ENCODE measurements at places on chromosomes 16 and 17.

DNA sequence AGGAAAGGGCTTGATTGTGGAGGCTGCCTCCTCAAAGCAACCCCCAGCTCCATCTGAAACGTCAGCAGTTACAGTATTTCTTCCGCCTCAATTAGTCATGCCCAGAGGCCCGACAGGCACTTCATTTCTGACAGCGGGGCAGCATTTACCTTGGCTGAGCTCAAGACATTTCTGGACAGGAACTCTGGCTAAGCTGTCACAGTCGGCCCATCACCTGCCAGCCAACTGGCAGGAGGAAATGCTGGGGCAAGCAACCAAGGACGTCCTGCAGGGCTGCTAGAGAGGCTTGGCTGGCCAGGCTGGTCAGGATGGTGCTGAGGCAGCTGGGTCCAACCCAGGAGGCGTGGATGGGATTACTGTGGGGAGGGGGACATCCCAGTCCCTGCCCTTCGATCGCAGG lies 27.8 kb downstream of the PLXDC1 start:
- no peak for DNase-seq

GRCh38 chr16:19528666-19529065 lies 4.9 kb downstream of the CCP110 start:
- DNase-seq, result no peak

DNA sequence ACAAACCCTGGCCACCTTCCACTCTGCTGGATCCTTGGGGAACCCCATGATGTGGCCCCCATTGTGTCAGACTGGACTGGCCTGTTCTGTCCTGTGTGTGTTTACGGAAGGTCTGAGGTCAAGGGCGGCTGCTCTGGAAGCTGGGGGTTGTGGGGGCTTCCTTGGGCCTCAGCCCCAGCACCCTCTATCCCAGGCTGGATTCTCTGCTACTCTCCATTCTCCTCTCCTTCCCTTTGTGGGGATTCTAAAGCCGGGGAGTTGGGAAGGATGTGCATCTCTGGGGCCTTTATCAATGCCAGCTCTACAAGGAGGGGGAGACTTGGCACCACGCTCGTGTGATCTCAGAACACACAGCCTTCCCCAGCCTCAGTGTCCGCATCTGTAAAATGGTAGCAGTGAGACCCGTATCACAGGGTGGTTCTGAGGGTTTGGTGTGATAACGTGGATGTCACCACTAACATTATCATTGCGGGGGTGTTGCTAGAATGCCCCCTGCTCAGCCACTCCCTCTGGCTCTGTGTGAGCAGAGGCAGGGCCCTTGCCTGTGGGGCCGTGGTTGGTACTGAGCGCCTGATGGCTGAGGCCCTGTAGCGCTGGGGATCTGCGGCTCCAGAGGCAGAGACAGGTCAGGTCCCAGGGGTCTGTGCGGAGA lies 18.1 kb downstream of the ADGRG1 start:
- no peak for DNase-seq

DNA sequence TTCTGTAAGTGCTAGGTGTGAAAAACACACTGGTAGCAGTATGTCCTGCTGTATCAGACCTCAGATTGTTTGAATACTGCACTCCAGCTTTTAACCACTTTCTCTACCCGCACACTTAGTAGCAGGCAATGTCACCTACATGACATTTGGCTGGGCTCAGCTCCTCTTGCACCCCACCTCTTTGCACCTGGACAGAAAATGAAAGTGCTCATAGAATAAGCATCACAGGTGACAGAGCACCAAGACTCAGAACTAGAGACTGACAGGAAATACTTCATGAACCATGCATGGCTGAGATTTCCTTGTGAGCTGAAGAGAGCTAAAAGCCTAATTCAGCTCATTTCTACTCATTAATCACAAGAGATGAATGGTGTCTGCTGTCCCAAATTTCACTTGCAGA lies 1014.2 kb upstream of the CDH8 start:
- DNase-seq, result no peak

- DNase-seq, result no peak
Measured at GRCh38 chr17:35679007-35679682, 52.3 kb upstream of the RASL10B start.

DNA sequence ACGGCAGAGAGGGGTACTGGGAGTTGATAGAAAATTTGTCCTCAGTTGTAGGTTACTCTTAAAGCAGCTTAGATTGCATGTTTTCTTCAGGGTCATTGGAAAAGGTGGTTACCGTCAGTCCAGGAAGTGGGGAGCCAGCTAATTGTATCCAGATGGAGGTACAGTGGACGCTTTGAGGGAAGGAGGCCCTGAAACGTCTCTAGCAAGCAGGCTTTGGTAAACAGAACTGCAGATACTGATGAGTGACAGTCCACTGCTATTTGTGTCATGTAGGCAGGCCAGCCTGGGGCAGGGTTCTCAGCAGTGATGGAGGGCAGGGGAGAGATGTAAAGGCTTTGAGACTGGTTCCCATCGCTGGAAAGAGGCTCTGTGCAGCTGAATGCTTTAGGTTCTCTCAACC lies 30.2 kb upstream of the ST6GALNAC1 start:
- DNase-seq, result no peak

GRCh38 chr16:88464447-88465318 lies 11.6 kb downstream of the ZFPM1 start:
- no peak for DNase-seq

- DNase-seq, result no peak
Measured at GRCh38 chr16:375927-376816, 5.6 kb downstream of the PGAP6 start.

DNA sequence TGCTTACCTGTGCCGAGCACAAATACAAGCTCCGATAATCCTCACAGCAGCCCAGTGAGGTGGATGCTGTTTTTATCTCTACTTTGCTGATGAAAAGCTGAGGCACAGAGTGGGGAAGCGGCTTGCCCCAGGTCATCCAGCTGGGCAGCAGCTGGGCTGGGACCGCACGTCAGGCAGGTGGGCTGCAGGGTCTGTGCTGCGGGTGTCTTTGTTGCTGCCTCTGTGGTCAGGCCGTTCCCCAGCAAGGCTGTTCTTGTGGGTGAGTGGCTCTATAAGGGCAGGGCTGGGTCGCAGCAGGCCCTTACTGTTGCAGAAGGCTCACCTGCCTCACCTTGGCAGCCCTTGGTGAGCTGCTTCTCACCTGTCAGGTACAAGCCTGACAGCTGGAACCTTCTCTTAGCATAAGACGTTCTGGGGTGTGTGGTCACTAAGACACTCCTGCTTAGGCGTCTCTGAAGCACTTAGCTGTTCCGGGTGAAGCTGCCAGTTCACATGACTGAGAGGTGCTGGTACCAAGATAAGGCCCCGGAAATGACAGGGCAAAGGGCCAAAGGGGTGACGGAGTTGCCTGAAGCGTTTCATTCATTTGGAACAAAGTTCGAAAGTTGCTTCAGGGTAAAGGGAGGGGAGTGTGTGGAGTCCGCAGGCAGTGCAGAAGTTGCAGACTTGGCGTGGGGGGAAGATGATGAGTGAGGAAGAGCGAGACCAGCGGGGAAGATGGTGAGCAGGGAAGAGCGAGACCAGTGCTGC lies 17.4 kb downstream of the IRF8 start:
- peak; percentile 34 for DNase-seq

DNA sequence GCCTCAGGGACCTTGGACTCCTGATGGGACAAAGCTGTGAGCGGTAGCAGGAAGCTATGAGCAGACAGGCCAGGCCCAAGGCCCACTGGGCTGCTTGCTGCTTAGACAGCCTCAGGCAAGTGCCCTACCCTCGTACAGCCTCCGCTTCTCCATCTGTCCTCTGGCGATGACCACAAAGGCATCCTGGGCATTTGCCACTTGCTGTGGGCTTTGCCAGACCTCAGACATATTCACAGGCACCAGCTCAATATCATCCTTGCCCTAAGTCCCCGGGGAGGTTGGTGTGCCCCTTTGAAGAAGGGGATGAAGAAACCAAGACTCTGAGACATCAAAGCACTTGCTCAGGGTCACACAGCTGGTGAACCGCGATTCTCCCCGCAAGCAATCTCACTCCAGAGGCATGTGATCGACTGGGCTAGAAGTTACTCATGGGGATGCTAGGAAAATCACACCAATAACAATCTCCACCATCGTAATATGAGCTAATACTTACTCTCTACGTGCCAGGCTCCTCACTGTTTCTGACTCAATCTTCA lies 21.7 kb downstream of the PPL start:
- DNase-seq, result peak; percentile 66

GRCh38 chr16:23670137-23670776 lies 8.4 kb upstream of the PLK1 start:
- peak; percentile 68 for DNase-seq

GRCh38 chr17:76327696-76328095 lies 19.6 kb upstream of the QRICH2 start:
- DNase-seq, result no peak

- no peak for DNase-seq
Measured at GRCh38 chr17:41537614-41537954, 9.5 kb upstream of the KRT19 start.

DNA sequence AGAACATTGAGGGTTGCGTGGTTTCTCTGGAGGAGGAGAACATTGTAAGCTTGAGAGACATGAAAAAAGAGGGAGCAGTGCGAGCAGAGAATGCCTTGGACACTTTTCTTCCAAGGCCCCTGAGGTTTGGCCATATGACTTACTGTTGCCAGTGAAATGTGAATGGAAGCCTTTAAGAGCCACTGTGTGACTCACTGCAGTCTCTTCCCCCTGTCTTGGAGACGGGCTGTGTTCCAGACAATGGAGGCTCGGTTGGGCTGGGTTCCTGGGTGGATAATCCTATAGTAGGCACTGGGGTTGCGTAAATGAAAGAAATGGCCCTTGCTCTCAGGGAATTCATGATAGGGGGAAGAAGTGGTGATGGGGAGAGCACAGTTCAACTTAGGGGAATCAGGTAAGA lies 75.5 kb downstream of the SHISA9 start:
- DNase-seq, result no peak

DNA sequence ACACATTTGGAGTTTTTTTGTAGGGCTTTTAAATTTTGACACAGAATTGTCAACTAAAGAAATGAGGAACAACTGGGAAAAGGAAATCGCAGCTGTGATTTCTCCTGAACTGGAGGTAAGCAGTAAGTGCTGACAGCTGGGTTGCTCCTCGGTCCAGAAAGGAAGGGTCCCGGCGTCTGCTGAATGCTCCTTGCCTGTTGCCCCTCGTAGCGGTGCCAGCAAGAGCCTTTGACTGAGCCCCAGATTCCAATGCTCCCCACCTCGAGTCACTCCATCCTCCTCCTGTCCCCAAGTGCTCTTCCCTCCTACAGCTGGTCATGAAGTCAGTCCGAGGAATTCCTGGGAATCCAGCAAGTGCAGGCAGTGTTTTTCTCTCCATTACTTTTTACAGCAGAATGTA lies 32.0 kb upstream of the ENDOV start:
- DNase-seq, result no peak

- DNase-seq, result peak; percentile 49
Measured at GRCh38 chr16:50611332-50611934, 63.2 kb downstream of the NKD1 start.

DNA sequence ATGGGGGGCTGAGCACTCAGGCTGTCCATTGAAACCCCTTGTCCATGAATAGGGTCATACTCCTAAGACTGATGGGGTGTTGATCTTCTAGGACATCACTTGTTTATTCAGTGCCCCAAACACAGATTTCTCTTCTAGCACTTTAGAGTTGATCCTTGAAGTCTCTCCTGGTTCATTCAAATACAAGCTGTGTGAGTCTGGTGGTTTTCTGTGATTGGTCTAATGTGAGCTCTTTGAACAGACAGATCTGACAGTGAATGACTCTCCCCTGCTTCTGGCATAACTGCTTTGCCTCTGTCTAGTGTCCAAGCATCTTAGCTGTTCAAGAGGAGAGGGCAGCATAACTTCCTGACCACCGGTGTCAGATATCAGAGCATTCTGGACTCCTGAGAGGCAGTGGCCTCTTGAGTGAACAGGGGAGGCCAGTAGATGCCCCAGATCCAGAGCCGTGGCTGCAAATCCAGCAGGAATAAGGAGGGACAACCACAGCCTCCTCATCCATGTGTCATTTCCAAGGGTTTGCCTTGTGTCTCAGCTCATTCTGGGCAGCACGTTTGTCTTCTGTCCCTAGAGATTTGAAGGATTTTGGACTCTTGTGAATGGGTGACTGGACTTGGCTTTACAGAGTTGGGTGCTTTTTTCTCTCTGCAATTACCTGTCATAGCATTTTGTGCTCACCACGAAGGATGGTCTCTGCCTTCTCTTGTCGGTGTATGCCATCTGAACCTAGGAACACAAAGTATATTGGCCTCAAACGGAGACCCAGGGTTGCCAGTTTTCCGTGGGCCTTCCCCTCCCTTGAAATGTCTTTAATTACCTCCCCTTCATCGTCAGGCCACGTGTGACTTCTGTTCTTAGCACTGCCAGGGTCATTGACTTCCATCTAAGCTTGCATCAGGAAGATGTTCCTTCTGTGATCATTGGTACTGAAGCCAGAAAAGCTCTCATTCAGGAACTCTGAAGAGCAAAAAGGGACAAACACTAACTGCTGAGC lies 13.9 kb upstream of the CLEC18C start:
- DNase-seq, result no peak

GRCh38 chr17:68260051-68260762 lies 12.4 kb downstream of the AMZ2 start:
- no peak for DNase-seq

DNA sequence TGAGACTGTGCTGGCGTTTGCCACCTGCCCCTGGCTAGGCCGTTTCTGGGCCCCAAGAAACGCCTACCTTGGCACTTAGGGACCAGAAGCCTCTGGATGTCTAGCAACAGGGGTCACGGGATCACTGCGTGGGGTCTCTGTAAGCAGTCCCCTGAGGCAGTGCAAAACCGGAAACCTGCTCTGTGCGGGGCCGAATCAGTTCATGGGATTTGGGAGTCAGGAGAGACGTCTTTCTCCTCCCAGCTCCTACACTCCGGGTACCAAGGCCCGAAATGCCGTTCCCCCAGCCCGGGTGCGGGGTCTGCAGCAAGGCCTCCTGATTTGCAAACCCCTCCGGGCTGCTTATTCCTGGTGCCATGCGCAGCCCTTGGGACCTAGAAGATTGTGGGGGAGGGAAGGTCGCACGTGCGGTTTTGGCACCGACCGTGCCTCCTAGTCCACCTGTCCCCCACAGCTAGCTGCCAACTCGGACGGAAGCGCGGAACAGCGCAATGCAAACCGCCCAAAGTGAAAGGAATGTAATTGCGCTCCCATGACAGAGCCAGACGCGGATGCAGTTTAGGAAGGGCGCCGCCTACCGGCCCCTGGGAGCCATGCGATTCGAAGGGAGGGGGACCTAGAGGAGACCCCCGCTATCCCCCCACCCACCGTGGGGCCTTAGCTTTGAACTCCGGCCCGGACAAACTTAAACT lies 6.5 kb downstream of the IRX5 start:
- no peak for DNase-seq
